ENCODE measurements at places on chromosomes 2 and 18.

DNA sequence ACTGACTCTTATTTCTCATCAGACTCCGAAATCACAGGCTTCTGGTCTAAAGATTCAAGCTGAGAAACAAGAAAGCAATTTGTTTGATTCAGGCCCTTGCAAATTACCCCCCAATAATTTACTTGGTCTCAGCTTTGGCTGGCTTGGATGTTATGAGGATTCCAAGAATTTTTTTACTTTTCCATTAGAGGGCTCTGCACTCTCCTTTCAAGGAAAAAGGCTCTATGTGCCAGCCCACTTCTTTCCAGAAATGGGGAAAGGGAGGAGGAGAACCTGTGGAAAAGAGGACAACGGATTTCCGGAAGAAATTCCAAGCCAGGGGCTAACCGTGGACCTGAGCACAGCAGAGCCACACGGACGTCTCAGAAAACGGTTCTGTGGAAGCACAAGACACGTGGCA is 44.4 kb downstream of the BCL11A start:
- no peak for DNase-seq

DNA sequence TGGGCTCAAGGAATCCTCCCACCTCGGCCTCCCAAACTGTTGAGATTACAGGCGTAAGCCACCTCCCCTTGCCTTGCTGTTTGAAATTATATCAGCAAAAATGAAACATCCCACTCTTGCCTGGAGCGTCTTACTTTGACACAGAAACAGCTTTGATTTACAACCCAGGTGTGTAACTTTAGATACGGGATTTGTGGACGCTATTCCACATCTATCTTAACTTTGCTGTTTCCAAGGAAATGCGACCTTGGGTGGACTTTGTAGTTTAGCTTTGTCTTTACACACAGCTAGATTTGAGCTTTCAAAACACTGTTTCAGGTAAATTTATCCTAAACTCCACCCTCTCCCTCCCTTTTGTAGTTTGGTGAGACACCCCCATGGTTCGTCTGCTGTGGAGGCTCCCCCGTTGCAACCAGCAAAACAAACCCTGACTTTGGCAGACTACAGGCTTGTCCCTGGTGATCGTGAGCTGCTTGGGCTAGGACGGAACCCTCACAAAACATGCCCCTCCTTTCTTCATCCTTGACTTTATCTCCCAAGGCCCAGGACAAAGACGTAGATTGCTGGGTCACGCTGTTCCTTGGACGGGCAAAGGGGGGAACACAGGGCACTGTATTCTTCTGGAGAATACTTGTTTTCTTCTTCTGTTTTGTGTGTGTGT is 5.5 kb upstream of the MSH6 start:
- no peak for DNase-seq

DNA sequence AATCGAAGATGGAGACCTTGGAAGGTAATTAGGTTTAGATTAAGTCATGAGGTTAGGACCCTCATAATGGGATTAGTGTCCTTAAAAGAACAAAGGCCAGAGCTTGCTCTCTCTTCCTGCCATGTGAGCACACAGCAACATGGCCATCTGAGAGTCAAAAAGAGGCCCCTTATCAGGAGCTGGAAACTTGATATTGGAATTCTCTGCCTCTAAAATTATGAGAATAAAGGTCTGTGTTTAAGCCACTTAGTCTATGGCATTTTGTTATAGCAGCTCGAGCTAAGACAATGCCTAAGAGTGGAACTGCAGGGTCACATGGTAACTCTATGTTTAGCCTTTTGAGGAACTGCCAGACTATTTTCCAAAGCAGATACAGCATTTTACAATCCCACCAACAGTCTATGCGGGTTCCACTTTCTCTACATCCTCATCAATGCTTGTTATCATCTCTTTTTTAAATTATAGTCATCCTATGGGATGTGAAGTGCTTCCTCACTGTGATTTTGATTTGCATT is 42.4 kb downstream of the THADA start:
- no peak for DNase-seq

- no peak for DNase-seq
Measured at GRCh38 chr18:13393338-13393737, 174.8 kb downstream of the LDLRAD4 start.

DNA sequence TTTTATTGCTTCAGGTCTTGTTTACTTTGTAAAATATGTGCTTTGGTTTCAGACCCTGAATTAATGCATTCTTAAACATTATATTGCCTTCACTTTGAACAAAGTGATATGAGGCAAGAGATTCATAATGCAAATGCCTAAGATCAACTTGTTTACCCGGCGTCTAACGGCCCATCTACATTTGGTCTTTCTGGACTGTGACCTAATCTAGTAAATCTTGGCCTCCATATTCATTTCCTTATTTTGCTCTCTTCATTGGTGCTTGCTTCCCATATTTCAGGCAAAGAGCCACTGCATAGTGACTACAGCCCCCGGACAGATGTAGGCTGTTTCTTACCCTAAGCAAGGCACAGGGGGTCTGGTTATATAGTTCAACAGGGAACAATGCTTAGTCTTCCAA is 53.0 kb upstream of the SLC39A10 start:
- no peak for DNase-seq

DNA sequence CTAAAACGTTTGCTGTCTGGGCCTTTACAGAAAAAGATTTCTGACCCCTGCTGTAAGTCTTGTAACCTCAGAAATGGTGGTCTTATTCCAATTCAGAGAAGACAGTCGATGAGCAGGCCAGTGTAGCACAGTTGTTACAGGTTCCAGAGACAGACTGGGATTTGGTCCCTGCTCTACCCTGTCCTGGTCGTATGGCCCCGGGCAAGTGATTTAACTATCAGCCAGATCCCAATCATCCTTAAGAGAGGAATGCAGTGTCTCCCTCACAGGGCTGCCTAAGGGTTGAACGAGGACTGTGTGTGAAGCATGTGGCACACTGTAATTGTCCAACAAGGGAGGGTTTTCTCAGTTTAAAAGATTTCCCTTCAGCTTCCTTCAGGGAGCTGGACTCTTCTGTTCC is 47.2 kb downstream of the HK2 start:
- no peak for DNase-seq

GRCh38 chr18:45103319-45104048 is 422.8 kb downstream of the SETBP1 start:
- DNase-seq: no peak

DNA sequence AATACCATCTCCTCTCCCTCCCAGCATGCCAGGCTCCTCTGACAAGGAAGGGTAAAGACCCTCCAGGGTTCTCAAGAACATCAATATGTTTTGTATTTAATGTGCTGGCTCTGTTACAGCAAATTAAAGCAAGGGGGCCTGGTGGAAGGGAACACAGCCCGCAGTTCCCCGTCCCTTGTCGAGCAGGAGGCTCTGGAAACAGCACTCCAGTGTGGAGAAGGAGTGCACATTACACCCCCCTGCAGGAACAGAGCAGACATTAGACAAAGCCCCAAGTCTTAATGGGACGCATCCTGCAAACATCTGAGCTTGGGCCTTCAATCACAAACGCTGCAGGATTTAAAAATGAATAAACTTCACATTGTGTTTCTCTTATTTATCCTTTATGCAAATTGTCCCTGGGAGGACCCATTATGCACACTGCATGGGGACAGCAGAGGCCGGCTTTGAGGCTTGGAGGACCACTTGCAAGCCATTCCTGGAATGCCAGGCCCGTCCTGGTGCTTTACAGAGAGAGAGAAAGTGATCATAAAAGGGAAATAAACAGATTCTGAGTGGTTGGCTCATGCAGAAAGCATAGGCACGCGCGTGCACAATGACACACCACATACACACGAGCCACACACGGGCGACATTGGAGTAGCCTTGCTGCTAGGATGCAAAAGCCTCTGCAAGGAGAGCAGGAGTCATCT is 328.7 kb downstream of the SMAD2 start:
- DNase-seq: no peak

- DNase-seq: no peak
Measured at GRCh38 chr2:123791207-123791606, 233.9 kb upstream of the CNTNAP5 start.

Data from activated T-cell treated with anti-CD3 and anti-CD28 coated beads, Interleukin-2, amount 50 U/mL, for 24 hours (primary cell).